Urinary bladder (tissue), 4 donors: ENCODE measurements at places on chromosomes 5 and 9. TPM values are rescaled to one million over a fixed set of nuclear protein-coding genes. Genes with fewer than 3 reads are reported as not detected.

GRCh38 chr9:133224762-133225161 is 15.7 kb upstream of the OBP2B start:
- no peak for DNase-seq

- DNase-seq: no peak
Measured at GRCh38 chr5:59485629-59486439, 407.7 kb downstream of the PDE4D start.

GRCh38 chr5:154795235-154795596 is 40.0 kb downstream of the LARP1 start:
- DNase-seq: no peak

DNA sequence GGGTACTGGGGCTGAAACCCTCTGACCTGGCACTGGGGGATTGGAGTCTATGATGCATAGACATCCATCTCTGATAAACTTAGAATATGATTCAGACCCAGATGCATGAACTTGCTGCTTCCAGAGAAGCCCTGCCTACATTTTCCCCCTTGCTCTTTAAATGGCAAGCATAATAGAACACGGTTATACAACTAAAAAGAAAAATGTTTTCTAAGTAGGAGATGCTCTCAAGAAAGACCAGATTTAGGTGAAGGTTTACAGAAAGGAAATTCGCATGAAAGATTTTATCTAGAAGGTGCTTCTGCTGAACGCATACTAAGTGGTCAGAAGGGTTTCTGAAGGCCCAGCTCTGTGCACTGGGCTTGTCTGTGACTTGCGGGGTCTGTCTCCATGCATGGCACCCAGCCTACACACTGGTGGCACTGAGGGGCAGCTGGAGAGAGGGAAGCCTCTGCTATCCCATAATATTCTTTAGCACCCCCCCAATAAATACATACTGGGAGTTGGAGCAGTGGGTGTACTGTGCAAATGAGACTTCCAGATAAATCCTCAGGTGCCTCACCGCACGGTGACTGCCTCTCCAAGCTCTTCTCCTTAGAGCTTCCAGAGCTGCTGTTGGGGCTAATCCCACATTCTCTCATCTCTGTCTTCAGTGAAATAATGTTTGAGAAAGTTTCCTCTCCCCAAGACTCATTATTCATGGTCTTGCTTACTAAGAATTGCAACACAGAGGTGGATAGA is 114.6 kb downstream of the FSTL4 start:
- DNase-seq: no peak

GRCh38 chr5:92581249-92581648 is 999.8 kb downstream of the NR2F1-AS1 start:
- DNase-seq: no peak

- no peak for DNase-seq
Measured at GRCh38 chr5:176201811-176202210, 36.4 kb upstream of the SIMC1 start.

DNA sequence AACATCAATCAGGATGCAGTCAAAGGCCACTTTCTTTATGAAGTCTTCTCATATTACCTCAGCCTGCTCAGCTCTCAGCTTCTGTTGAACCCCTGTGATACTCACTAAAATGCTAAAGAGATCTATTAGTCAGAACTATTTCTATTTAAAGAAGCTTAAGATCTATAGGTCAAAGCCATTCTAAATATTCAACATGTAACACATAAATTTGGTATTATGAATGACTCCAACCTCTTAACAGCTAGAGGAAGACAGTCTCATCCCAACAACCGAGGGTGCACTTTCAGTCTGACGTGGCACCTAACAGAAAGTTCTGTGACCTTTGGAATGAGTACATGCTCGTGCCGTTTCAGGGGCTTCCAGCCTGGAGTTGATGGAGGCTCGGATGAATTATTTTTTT is 301.5 kb upstream of the VLDLR start:
- no peak for DNase-seq

DNA sequence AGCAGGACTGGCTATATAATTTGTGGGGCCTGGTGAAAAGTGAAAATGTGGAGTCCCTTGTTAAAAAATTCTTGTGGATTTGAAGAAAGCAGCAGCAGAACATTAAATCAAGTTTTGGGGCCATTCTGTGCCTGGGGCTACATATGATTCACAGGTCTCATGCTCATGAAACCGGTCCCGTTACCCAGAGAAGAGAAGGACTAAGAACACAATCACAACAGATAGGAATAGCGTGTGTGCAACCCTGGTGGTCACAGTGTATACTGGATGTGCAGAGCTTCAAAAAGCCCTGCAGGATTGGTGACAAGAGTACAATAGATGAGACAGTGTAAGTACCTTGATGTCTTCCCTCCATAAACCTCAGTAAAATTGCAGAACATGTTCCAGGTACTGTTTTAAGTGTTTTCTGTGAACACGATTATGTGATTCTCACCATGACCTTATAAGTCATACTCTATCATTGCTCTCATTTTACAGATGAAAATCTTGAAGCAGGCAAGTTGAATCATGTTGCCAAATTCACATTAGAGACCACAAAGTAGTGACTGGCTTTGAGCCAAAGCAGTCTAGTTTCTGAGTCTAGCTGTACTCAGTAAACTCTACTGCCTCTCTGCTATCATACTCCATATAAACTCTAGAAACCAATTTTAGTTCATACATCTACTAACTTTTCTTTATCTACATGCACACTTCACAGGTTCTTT is 636.5 kb downstream of the TAF11L14 start:
- DNase-seq: no peak

- no peak for DNase-seq
Measured at GRCh38 chr9:6230037-6230780, 14.6 kb downstream of the IL33 start.

- DNase-seq: no peak
Measured at GRCh38 chr5:78819166-78819565, 165.9 kb downstream of the ARSB start.

DNA sequence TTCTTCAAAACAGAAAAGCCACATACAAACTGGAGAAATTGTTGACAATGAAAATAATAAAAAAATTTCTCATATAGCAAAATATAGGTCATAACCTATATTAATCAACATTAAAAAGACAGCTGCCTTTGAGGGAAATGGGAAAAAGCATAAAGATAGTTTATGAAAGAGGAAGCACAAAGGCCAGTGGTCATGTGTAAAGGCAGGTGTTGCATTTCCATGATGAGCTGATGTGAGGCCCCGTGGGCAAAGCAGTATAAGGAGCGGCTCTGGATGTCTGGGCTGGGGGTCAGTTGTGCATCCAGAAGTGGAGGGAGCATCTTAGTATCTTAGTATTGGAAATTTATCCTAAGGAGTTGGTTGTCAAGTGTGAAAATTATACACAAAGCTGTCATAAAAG is 18.3 kb downstream of the NDUFS6 start:
- no peak for DNase-seq

DNA sequence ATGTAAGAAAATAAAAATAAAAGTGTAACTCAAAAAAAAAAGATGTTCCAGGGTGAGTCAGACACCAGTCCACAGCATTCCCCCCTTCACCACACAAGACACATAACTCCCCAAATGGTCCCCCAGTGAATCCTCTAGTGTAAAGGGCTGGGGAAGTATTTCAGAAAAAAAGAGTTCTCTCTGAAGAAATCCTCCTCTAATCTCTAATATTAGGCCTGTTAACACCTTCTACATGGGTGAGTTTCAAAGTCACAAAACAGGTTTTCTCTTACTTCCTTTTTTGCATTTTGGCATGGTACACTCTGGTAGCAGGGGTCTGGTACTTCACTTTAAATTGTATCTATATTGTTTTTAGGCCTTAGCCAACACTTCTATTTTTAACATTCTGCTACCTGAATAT is 28.2 kb downstream of the RNF145 start:
- DNase-seq: no peak

- no peak for DNase-seq
Measured at GRCh38 chr9:131013771-131014676, 5.0 kb downstream of the LAMC3 start.

- no peak for DNase-seq
Measured at GRCh38 chr9:133949486-133950061, 42.5 kb downstream of the VAV2 start.

GRCh38 chr5:82584631-82585030 is 306.5 kb upstream of the RPS23 start:
- no peak for DNase-seq

DNA sequence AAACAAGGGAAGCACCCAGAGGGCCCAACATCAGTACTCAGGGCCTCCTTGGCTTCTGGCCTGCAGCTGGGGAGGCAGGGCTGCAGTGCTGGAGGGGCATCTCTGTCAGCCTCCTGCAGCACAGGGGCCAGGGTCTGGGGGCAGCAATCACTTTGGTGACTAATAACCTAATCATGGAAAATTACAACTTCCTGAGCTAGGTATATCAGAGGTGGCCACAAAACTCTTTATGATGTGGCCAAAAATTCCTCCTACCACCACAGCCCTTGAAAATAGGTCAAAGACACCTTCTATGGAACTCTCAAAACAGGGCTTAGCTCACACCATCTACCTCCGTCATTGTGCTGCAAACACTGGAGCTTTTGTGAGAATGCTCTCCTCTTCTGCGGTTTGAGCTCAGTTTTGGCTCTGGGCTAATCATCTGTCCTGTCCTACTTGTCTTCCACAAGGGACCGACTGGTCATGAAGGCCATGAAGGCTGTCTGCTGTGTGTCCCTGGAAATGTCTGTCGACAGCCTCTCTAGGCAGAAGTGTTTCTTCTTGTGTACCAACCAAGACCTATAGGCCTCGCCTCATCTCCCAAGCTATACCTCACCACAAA is 28.6 kb downstream of the CSF2 start:
- no peak for DNase-seq

DNA sequence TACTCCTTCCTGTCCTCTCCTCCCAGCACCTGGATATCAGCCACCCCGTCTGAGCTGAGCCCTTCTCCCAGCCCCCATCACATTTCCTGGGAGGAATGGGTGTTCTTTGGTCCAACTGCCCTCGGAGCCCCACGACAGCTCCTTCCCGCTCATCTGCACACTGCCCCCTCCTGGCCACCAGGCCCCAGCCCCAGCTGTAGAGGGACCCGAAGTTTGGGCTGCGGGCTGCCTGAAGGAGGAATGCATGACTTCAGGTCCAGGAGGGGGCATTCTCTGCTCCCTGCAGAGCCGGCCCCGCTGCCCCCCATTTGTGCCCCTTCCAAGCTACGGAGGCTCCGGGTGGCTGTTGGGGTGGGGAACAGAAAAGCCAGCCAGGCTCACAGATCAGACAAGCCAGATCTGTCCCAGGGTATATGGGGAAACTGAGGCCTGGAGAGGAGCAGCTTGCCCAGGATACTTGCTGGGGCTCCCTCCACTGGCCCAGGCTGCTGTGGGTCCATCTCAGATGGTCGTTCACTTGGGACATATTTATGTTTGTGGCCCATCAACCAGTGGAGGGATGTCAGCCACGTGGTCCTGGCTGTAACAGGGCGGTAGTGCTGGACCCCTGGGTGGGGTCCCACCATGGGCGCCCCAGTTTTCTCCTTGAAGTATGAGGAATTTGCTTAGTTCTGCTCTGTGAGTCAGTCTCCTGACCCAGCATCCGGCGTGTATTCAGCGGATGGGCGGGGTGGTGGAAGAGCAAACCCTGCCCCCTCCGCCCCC is 33.1 kb downstream of the DAB2IP start:
- DNase-seq: no peak

DNA sequence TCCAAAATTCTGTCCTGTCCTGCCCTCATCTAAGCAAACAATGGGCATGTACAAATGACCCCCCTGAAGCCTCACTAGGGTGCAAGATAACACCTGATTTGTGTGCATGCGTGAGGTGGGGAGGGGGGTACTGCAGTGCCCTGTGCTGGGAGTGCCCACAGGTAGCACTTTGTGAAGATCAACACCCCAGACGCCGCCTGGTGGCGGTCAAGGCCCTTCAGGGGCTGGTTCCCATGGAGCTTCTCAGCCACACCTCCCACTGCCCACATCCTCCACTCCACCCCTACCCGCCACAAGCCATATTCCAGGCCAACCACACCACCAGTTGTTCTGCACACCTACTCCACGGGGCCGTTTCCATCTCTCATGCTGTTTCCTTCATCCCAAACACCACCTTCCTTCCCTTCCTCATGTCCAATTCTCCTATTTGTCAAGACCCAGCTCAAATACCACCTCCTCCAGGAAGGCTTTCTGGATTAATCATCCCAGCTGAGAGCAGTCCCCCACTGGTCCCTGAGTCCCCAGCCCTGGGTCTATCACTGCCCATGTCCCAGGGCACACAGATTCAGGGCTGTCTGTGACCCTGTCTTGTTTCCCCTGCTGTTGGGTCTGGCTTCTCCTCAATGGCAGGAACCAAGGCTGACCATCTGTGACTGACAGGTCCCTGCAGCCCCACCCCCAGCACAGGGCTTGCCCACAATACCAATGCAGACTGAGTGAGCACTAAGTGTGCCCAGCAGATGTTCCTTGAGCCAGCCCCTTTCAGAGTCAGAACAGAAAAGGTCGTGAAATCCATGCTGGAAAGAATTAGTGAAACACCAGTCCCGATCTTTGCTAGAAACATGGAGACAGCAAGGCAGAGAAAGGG is 178.4 kb downstream of the PAX5 start:
- DNase-seq: no peak

GRCh38 chr9:133153227-133154096 is 10.3 kb downstream of the GBGT1 start:
- DNase-seq: no peak

DNA sequence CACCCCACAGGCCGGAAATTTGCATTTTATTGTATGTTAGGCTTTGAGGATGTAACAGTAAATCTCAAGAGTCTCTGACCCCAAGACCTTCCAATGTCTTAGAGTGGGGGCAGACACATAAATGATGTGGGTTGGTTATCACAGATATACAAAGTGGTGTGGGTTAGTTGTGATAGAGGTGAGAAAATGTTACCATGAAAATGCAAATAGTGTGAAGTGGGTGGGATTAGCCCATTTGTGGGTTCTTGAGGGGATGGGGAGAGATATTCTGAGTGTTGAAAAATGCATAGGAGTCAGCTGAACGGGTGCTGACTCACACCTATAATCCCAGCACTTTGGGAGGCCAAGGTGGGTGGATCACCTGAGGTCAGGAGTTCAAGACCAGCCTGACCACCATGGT is 7.9 kb upstream of the RNF145 start:
- DNase-seq: no peak

The ZNF879 gene
- 11.9 TPM for total RNA-seq

The SARDH gene
- total RNA-seq: 4.9 TPM

The ACTBL2 gene
- not detected for total RNA-seq

The NRARP gene
- 6.3 TPM for total RNA-seq

The PLCXD3 gene
- total RNA-seq: 0.42 TPM

The CCDC183 gene
- 1.5 TPM for total RNA-seq

The PCDHAC2 gene
- 3.0 TPM for total RNA-seq

The NNT gene
- 118 TPM for total RNA-seq

The IFNA21 gene
- total RNA-seq: not detected

The SLC6A3 gene
- not detected for total RNA-seq

The CFAP157 gene
- not detected for total RNA-seq
